ENCODE measurements at places on chromosomes 4 and X. TPM values are rescaled to one million over a fixed set of nuclear protein-coding genes. Genes with fewer than 3 reads are reported as not detected.

The PCSK1N gene
- 0.37 TPM for total RNA-seq

The GTPBP6 gene
- total RNA-seq: 52.2 TPM

The ADAM29 gene
- total RNA-seq: not detected

The CT55 gene
- total RNA-seq: not detected

The TMEM144 gene
- 6.6 TPM for total RNA-seq

The SCRG1 gene
- total RNA-seq: not detected

The PHOX2B gene
- total RNA-seq: not detected

The ZCCHC18 gene
- not detected for total RNA-seq

The HGFAC gene
- not detected for total RNA-seq

The ETDA gene
- total RNA-seq: not detected

The STATH gene
- not detected for total RNA-seq

The C4orf51 gene
- not detected for total RNA-seq

The LRIT3 gene
- total RNA-seq: under 0.01 TPM

The EDA2R gene
- total RNA-seq: 31.1 TPM

The ART3 gene
- not detected for total RNA-seq

The SMARCA1 gene
- total RNA-seq: 18.0 TPM

The ZNF630 gene
- total RNA-seq: 0.98 TPM

The CSAG3 gene
- total RNA-seq: not detected

The NXF2 gene
- total RNA-seq: not detected

The MND1 gene
- 8.0 TPM for total RNA-seq

The GRIPAP1 gene
- total RNA-seq: 10.0 TPM

The PWWP3B gene
- total RNA-seq: not detected

The NOX1 gene
- not detected for total RNA-seq

Data from subcutaneous preadipocyte (primary cell).